ENCODE measurements at places on chromosomes 1 and 21. TPM values are rescaled to one million over a fixed set of nuclear protein-coding genes. Genes with fewer than 3 reads are reported as not detected.
A peak's percentile ranks its signal among the peaks of the same experiment; 100 is the strongest.

GRCh38 chr1:153578490-153578889, 12.8 kb upstream of the S100A2 start:
- no peak for DNase-seq

GRCh38 chr1:28887419-28887834, 26.9 kb upstream of the EPB41 start:
- DNase-seq, result no peak

DNA sequence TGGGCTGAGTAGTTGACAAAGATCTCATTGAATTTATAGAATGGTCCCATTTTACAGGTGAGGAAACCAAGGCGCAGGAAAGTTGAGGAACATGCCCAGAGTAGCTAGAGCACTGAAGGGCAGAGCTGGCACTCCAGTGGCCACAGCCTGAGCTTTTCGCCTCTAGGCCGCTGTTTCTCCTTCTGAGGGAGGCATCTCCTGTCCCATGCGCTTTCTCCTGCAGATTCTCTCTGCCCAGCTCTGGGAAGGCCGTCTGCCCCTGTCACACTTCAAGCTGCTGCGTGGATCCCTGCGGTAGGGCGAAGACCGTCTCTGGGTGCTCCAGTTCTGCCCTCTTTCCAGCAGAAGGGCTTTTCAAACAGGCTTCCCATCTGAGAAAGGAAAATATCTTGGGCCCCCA, 159.9 kb downstream of the ACTL8 start:
- DNase-seq, result no peak

GRCh38 chr21:41879190-41879998, at the start of gene PRDM15:
PRDM15 (minus strand) TSS chr21:41879344; CDS start chr21:41860363, 18,981 bp downstream.
- peak; percentile 47 for DNase-seq

DNA sequence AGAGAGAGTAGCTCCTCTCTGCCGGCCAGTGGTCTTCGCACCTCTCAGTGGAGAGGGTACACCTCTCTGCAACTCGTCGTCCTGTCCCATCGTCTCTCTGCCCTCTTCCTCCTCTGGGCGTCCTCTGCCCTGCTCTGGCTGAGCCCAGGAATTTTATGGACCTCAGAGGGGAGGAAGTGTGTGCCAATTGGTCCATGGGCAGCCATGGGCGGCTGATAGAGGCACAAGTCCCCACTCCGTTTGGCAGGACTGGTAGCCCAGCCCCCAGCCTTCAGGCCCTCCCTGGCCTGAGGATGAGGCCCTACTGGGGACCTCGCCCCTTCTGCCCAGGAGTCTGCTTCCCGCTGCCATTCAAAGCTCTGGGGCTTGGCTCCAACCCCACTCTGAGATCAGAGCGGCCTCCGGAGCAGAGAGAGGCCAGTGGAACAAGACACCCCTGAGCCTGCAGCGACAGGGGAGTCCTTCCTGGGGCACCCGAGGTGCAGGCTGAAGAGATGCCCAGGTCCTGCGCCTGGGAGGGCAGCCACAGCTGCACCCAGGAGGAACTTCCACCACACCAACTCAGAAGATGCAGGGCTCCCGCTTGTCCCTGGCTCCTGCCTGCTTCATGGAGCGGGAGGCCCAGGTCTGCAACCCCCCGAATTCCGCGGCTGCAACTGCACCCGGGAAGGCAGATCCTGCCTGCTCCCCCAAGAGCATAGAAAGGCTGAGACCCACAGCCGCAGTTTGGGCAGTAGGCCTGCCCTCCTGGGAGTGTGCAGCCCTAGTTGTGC, 659.9 kb downstream of the KCNT2 start:
- DNase-seq, result no peak

DNA sequence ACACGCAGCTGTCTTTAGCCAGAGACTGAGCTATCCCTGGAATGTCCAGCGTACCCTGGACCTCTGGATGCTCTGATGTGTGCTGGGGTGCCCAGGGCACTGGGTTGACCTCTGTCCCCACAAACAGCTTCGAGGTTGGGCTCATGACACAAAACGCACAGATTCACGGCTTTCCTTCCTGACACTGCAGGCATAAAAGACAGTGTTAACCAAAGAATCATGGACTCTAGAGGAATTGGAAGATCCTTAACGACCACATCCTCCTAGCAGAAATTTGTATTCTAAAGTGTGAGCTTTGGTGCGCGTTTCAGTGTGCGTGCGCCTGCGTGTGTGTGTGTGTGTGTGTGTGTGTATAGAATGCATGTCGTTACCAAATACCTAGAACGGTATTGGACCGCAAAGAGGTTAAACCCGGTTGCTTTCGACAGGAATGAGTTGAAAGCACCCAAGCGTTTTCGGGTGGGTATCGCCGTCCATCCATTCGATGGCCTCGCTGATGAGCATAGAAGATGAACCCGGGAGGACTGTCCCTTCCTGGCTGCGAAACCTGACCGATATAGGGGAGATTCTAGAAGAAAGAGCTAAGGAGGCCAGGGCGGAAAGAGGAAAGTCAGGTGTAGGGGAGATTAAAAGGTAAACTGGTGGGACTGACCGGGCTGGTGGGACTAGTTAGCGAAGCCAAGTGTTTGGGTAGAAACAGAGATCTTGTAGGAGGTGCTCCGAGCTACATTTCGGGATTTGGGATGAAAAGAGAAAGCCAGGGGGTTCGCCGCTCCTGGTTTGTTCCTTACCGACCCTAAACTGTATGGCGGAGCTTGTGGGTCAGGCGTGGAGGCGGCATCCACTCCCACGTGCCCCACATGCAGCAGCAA, 6.8 kb upstream of the LHX9 start:
- DNase-seq, result no peak

DNA sequence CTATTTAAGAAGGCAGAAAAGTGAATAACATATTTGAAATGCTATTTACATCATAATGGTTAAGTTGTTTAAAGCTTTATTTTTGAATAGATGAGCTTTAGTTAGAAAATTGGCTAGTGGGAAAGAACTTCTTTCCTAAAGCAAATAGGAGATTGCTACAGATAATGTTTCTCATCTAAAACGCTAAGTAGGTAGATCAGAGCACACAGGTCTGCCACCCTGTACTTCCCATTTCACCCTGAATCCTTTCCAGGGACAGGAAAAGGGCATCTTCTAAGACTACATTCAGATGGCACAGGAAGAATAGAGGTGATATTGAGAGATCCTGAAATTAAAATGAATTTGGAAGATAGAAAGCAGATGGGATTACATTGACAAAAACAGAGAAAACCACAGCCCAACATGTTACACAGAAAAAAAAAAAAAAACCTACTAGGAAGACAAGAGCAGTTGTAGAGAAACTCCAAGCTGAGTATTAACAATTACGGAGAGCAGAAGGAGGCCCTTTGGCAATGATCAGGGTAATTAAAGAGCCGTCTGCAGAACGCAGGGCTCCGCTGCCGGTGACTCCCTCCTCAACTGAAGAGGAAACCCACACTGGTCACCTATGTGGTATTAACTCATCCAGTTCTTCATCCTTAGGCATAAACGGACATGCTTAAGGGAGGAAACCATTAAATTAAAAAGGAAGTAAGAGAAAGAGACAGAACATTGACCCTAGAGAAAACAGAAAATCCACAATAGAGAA, 53.6 kb upstream of the MAP10 start:
- DNase-seq, result no peak

DNA sequence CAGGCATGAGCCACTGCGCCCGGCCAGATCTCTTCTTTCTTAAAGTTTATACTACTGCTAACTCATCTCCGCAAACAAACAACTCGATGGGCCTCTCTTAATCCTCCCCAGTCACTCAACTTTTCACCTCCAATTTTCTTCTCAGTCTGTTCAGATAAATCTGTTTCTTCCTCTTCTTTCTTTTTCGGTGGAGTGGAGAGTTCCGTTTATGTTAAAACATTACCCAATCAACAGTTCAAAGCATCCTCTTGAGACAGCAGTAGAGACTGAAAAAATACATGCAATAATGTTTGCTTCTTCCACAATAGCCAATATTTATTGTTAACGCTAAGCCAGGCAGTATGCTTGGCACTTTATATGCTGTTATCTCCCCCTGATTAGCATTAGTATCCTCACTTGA, 1.4 kb upstream of the ANKRD13C start:
- DNase-seq, result no peak

DNA sequence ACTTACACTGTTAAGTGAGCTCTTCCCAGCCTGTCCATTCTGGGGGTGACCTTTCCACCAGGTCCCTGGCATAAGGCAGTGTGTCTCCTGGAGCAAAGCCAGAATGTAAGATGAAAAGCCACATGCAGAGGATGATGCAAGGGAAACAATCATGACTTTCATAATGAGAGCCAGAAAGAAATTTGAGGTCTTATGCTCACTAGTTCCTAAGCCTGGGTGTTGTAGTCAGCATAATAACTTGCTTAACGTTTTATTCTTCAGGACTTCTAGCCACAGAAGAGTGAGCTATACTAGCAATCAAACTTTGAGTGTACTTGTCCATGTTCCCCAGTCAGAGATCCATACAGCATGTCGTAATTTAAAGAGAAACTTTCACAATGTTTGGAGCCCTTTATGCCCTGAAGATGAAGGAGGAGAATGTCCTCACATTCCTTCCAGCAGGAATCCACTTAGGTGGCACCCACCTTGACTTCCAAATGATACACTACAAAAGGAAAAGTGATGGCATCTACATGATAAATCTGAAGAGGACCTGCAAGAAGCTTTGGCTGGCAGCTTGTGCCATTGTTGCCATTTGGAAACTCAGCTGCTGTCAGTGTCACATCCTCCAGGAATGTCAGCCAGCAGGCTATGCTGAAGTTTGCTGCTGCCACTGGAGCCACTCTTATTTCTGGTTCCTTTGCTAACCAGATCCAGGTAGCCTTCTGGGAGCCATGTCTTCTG, 60.5 kb upstream of the FOXD3 start:
- DNase-seq, result no peak

The TSSK3 gene
- total RNA-seq, result not detected

The CLDN19 gene
- total RNA-seq, result not detected

The ZBTB8B gene
- total RNA-seq, result under 0.01 TPM

The MYBPH gene
- total RNA-seq, result not detected

All from foreskin keratinocyte (primary cell).